ENCODE measurements at places on chromosomes 12 and 14. TPM values are rescaled to one million over a fixed set of nuclear protein-coding genes. Genes with fewer than 3 reads are reported as not detected.

GRCh38 chr14:106187216-106187615 lies 660.8 kb downstream of the TMEM121 start:
- H3K4me1 ChIP-seq: no peaks in the 10 kb centered on the region
- no peak overlapping the region for H3K27ac ChIP-seq

DNA sequence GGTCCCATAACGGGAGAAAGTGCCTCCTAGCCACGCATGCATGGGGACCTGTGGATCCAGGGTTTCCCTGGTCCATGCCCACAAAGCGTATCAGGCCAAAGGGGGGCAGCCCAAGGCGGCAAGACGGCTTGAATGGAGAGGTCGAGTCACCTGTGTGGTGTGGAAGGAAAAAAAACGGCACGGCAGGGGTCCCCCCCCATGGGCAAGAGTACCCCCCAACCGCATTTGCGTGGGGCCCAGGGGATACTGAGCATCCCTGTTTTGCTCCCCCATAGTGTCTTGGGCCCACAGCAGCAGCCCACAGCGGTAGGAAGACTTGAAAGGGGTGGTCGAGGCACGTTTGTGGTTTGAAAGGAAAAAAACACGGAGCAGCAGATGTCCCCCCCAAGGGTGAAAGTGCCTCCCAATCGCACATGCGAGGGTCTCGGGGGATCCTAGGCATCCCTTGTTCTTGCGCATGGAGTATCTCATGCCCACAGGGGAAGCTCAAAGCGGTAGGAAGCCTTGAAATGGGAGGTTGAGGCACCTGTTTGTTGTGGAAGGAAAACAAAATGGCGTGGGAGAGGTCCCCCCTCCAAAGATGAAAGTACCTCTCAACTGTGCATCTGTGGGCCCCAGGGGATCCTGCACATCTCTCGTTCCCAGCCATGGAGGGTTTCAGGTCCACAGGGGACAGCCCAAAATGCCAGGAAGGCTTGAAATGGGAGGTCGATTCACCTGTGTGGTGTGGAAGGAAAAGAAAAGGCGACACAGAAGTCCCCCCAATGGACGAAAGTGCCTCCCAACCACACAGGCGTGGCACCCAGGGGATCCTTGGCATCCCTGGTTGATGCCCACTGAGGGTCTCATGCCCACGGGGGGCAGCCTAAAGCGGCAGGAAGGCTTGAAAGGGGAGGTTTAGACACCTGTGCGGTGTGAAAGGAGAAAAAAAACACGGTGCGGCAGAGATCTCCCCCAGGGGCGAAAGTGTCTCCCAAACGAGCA lies 577.5 kb downstream of the ALG10 start:
- no peak overlapping the region for H3K4me3 ChIP-seq
- no peaks in the 10 kb centered on the region for H3K27me3 ChIP-seq
- DNase-seq: no peak
- no peaks in the 10 kb centered on the region for H3K4me1 ChIP-seq
- H3K27ac ChIP-seq: no peak overlapping the region
- no peaks in the 10 kb centered on the region for H3K36me3 ChIP-seq

- DNase-seq: no peak
- no peaks in the 10 kb centered on the region for H3K36me3 ChIP-seq
- H3K27me3 ChIP-seq: peaks cover 20% of the 10 kb centered on the region
- H3K4me3 ChIP-seq: no peak overlapping the region
- H3K4me1 ChIP-seq: 0 out of 2 replicates have a peak, but pooled peaks cover 6% of the 10 kb centered on the region
Measured at GRCh38 chr14:75563931-75564330, 14.5 kb upstream of the FLVCR2 start.

DNA sequence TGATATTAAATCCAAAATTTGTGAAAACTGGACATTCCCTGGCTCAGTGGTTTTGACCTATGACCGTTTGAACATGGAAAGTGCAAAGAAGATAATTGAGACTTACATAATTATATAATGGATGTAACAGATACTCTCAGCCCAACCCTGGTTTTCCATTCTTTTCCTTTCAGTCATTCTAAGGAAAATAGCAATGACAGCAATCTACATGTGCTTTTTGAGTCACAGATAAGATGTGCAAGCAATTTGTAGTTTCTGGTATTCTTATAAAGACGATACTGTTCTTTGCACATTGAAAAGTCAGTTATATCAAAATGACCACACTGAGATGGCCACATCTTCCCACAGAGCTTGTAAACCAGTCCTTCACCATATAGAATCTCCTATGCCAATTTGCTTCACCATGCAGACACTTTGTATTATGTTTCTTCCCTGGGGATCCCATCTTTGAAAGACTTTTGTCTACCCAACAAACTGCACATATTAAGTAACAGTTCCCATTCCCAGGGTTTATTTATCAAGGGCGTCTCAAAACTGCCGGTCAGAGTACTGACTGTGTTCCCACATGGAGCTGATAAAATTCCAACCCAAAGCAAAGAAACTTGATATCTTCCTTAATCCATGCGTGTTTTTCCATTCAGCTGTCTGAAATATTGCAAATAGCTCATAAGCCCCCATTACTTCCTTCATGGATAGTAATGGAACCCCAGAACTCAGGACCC lies 34.8 kb downstream of the PLXNC1 start:
- H3K36me3 ChIP-seq: no peaks in the 10 kb centered on the region
- no peak overlapping the region for H3K4me3 ChIP-seq
- H3K27ac ChIP-seq: no peak overlapping the region
- peaks cover 5% of the 10 kb centered on the region for H3K4me1 ChIP-seq

DNA sequence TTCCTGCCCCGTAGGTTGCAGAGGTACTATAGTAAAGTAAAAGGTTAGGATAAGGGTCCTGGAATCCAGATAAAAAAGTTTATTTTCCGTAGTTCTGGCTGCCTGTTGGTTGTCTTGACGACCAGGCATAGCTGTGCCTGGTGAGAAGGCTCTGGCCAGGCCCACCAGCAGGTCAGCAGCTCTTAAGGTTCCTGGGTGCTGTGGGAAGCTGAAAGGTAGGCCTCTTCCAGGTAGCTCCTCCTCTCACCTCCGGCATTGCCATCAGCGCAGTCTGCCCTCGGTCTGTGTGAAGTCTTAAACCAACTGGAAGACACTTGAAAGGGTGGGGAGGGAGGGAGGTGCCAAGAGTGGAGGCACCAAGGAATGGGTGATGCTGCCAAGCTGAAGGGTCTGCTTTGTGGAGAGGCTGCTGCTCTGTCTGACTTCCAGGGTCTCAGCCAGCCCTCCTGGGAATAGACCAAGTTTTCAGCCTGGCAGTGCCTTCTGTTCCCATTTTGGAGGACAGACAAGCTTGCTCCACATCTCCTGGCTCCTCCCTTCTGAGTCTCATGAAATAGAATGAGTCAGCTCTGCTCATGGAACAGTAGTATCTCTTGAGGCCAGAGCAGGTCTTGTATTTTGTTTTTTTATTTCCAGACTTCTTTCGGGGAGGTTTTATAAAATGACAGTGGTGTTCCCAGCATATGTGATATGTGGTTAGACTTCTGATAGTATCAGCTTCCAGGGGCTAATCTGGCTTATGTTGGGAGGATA lies 5.2 kb upstream of the ACADS start:
- no peaks in the 10 kb centered on the region for H3K27me3 ChIP-seq
- peak overlapping the region; percentile 27 for H3K27ac ChIP-seq
- peak; percentile 93 for DNase-seq

NYNRIN gene
- 3.7 TPM for total RNA-seq

- H3K4me3 ChIP-seq: no peak overlapping the region
- H3K36me3 ChIP-seq: no peaks in the 10 kb centered on the region
- DNase-seq: peak; percentile 22
- H3K4me1 ChIP-seq: no peaks in the 10 kb centered on the region
Measured at GRCh38 chr12:25789541-25789944, 168.9 kb upstream of the RASSF8 start.

- H3K4me3 ChIP-seq: no peak overlapping the region
- H3K4me1 ChIP-seq: peaks cover 36% of the 10 kb centered on the region
- H3K36me3 ChIP-seq: no peaks in the 10 kb centered on the region
- peak overlapping the region; percentile 55 for H3K27ac ChIP-seq
Measured at GRCh38 chr14:32417956-32418552, 89.0 kb downstream of the AKAP6 start.

DNA sequence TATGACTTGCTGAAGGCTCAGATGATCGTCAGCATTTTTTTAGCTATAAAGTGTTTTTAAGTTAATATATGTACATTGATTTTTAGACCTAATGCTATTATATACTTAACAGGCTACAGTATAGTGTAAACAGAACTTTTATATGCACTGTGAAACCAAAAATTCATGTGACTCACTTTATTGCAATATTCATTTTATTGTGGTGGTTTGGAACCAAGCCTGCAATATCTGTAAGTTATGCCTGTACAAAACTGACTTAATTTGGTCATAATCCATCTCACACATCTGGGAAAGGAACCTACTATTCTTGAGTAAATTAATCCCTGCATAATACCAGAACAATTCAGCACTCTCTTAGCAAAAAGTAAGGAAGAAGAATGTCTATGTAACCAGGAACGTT lies 390.7 kb downstream of the SYT1 start:
- no peaks in the 10 kb centered on the region for H3K36me3 ChIP-seq
- no peaks in the 10 kb centered on the region for H3K27me3 ChIP-seq
- H3K27ac ChIP-seq: no peak overlapping the region
- H3K4me1 ChIP-seq: peaks cover 20% of the 10 kb centered on the region

FAM181A gene
- total RNA-seq: not detected

PTPRO gene
- total RNA-seq: 0.22 TPM

DNA sequence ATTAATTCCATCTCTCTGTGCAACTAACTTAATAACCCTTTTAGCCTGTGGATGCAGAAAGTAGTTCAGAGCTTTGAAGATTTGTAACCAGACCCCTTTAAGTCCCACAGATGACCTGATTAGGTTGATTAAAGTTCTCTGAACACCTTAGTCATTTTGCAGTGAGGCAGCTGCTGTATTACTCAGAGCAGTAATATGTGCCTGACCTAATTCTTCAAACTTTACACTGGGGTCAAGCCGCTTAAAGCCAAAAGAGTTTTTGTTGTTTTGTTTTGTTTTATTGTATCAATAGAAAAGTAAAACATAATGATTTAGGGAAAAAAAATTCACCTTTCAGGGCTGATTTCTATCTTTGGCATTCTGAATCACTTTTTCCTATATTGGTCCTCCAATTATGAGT lies 78.6 kb upstream of the PLEKHG7 start:
- H3K4me3 ChIP-seq: 0 out of 2 replicates have a peak overlapping the region, but pooled peaks have one; percentile 2
- DNase-seq: peak; percentile 82
- no peaks in the 10 kb centered on the region for H3K27me3 ChIP-seq
- H3K27ac ChIP-seq: peak overlapping the region; percentile 31
- H3K4me1 ChIP-seq: peaks cover 47% of the 10 kb centered on the region
- H3K36me3 ChIP-seq: no peaks in the 10 kb centered on the region

FAM186B gene
- 1.4 TPM for total RNA-seq

GRCh38 chr12:46369095-46369473 lies 3.5 kb downstream of the SLC38A2 start:
- peaks cover 71% of the 10 kb centered on the region for H3K36me3 ChIP-seq
- peak overlapping the region; percentile 99 for H3K4me3 ChIP-seq
- H3K27ac ChIP-seq: peak overlapping the region; percentile 96
- peaks cover 27% of the 10 kb centered on the region for H3K4me1 ChIP-seq

GRCh38 chr14:102500158-102500662 lies 9.4 kb downstream of the ANKRD9 start:
- no peaks in the 10 kb centered on the region for H3K27me3 ChIP-seq
- peak; percentile 90 for DNase-seq
- peaks cover 12% of the 10 kb centered on the region for H3K4me1 ChIP-seq
- no peaks in the 10 kb centered on the region for H3K36me3 ChIP-seq
- H3K4me3 ChIP-seq: no peak overlapping the region
- H3K27ac ChIP-seq: peak overlapping the region; percentile 88

AKT1 gene
- total RNA-seq: 164 TPM

GRCh38 chr12:65432651-65433050 lies 154.2 kb downstream of the MSRB3 start:
- H3K36me3 ChIP-seq: 0 out of 2 replicates have a peak, but pooled peaks cover 4% of the 10 kb centered on the region
- H3K4me1 ChIP-seq: peaks cover 58% of the 10 kb centered on the region
- H3K27me3 ChIP-seq: no peaks in the 10 kb centered on the region
- H3K27ac ChIP-seq: no peak overlapping the region

All from GM23248 (cell line).